Fibroblast of skin of right biceps (primary cell): ENCODE measurements at places on chromosomes 2 and 18.
A peak's percentile ranks its signal among the peaks of the same experiment; 100 is the strongest.

- DNase-seq = no peak
These were observed 264.5 kb downstream of the MEIS1 start for GRCh38 chr2:66699416-66699792.

DNA sequence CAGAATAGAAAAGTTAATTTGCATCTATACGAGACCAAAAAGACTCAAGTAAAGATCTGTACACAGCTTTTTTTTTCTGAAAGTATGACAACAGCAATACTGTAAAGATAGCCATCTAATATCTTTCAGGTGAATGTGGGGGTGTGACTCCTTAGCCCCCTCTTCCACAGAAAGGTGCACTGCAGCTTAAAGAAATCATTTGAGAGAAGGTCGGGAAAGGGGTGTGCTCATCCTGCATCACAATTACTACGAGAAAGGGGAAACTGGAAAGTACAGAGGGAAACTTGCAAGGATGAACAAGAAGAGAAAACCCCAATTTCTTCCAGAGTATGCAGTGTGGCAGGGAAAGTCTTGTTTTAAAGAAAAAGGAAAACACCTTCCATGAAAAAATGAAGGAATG lies 255.6 kb downstream of the CCDC178 start:
- no peak for DNase-seq

DNA sequence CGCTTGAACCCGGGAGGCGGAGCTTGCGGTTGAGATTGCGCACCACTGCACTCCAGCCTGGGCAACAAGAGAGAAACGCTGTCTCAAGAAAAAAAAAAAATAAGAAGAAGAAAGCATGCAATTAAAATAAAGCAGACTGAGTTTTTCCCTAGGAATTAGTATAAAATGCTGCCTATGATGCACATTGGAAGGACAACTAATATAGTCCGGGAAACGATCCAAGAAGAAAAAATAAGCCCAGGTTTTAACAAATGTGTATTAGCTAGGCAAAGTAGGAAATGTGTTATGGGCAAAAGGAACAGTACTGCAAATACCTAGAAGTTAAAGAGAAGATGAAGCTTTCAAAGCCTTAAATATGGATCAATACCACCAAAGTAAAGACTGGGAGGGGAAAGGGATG lies 64.0 kb downstream of the SPIRE1 start:
- peak; percentile 40 for DNase-seq

GRCh38 chr2:186841940-186842339 lies 7.0 kb downstream of the ZSWIM2 start:
- peak; percentile 86 for DNase-seq

- DNase-seq = no peak
These were observed 2.8 kb downstream of the CPS1 start for GRCh38 chr2:210559182-210559581.

- peak; percentile 83 for DNase-seq
These were observed 10.9 kb downstream of the TMEM87B start for GRCh38 chr2:112065966-112066365.
